ENCODE measurements at places on chromosomes 7 and 10.

DNA sequence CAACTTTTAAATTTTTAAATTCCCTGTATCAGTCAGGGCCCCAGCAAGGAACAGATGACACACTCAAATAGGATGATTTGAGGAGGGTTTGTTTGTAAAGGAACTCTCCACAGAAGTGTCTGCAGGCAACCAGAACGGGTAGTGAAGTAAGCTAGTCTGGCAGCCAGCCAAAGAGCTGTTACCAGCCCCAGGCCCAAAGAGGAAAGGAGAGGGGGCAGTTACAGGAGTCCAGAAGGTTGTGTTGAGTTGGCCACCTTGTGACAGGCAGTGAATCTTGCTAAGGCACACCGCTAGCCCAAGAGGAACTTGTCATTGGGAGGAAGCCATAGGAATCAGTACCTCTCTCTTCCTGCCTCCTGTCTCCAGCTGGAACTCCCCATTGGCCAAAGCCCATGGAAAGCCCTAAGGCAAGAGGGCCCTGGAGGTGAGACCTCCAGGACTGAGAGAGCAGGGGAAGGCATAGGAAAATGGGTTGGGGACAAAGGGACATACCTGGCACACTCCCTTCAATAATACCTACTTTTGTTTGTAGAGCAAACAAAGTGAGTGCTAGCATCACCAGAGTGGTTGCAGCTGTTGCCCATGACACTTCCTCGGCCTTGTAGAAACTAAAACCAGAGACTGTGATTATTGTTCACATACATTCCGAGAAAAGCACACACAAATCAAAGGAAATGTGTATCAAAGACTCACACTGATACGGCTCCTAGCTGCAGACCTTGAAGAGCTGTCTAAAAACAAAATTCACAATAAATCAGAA is 25.4 kb upstream of the GATAD1 start:
- no peak for DNase-seq

DNA sequence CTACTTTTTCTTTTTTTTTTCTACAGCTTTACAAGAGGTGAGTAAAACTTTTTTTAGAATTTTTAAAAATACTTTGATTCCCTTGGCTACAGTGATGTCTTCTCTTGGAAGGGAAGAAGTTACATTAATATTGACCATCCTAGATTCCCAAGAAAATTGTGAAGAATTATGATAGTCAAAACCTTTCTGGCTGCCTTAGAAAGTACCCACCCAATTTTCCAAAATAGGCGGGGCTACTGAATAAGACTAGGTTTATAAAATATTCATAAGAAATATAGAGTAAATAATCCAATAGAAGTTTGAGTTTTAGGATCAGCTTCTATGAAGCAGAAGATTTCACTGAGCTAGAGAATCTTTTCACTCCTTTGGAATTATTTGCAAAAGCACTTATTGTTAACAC is 3.0 kb downstream of the COL1A2 start:
- no peak for DNase-seq

GRCh38 chr7:155483868-155484325 is 26.0 kb downstream of the EN2 start:
- no peak for DNase-seq

- no peak for DNase-seq
These were observed 26.1 kb upstream of the TRUB1 start for GRCh38 chr10:114911801-114912469.

GRCh38 chr10:80196270-80196949 is 8.9 kb downstream of the ANXA11 start:
- peak; percentile 62 for DNase-seq

GRCh38 chr7:43479042-43479441 is 103.9 kb upstream of the STK17A start:
- no peak for DNase-seq

GRCh38 chr10:69867699-69868558 is 66.2 kb downstream of the COL13A1 start:
- DNase-seq: no peak

DNA sequence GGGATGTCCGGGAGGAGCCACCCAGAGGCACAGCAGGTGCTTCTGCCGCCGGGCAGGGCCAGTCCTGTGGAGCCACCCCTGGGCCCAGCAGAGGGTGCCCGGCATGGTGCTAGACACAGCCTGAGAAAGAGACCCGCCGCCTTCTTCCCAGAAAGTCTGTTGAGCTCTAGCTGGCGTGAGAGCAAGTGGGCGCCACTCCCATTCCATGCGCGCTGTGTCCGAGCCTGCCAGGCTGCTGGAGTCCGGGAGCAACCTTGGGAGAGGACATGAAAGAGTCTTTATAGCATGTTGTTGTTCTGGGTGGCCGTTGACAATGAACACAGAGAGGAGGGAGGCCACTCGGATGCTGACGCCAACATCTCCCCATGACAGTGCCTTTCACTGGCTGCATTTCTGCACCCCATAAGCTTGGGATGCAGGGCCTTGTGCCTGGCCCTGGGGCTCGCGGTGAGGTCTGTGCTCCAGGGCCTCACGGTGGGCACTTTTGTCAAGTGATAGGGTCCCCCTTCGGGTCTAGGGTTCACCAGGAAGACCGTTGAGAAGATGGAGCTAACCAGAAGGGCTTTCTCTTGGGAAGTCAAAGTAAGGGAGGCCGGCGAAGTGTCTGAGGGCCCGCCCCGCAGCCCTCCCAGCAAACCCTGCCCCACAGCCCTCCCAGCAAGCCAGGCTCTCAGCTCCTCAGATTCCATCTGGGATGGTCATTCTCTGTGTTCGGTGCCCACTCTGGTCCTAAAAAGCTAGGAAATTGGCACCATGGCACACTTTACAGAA is 47.3 kb downstream of the NKX6-2 start:
- no peak for DNase-seq

DNA sequence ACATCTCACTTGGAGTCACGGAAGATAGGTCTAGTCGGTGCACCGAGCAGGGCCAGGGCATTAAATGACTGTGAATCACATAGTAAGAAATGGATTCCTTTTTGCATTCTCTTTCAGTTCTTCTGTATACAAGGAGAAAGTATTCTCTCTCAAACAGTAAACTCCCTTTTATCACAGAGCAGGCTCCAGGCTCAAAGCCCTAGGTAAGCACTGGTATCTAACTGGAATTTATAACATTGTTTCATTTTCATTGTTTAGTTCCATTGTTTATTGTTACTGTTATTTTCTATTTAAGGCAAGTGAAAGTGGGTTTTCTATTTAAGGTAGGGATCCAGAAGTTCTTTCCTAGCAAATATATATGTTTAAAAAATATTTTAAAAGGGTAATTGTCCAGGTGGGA is 44.1 kb upstream of the CDK1 start:
- DNase-seq: no peak

- DNase-seq: peak; percentile 68
These were observed 85.3 kb upstream of the ANKRD1 start for GRCh38 chr10:91006001-91006751.

DNA sequence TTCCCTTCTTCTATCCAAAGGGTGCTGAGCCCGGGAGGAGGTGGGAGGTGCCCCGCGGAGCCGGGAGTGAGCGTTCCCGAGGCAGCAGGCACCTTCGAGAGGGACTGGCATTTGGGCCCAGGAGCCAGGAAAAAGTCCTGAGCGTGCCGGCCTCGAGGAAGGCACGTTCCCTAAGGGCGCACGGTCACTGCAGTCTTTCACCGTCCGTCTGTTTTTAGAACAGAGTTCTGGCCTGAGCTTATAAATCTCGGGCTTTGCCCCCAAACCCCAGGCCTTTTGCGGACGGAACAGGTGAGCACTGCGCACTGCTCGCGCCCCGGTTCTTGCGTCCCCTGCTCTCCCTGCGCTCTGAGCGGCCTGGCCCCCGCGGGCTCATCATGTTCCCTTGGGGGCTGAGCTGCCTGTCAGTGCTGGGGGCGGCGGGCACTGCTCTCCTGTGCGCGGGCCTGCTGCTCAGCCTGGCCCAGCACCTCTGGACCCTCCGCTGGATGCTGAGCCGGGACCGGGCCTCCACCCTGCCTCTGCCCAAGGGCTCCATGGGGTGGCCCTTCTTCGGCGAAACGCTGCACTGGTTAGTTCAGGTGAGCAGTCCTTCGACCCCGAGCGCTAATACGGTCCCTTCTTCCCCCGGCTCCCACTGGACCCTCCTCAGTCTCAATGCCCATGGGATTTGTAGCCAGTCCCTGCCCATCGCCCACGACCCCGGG is 442 bp downstream of the CYP26C1 start:
- DNase-seq: no peak

GRCh38 chr7:105811189-105811847 is 65.1 kb downstream of the ATXN7L1 start:
- DNase-seq: no peak

DNA sequence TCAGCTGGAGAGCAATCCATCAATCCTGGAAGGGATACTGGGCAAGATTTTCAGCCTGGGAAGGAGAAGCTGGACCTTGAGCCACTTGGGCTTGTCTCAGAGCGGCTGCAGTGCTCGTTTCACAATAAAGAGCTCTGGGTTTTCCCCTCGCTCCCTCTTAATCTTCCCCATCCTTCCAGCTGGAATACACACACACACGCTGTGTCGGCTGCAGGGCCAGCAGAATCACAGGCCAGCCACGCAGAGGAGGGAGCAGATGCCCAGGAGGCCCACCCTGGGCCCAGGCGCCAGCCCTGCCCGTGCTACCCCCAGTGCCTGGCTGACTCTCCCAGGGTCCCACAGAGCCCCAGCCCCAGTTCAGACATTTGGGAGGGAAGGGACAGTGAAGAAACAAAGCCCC is 255.1 kb downstream of the TNS3 start:
- DNase-seq: no peak

- no peak for DNase-seq
These were observed 52.2 kb downstream of the CALML3 start for GRCh38 chr10:5576780-5577624.

DNA sequence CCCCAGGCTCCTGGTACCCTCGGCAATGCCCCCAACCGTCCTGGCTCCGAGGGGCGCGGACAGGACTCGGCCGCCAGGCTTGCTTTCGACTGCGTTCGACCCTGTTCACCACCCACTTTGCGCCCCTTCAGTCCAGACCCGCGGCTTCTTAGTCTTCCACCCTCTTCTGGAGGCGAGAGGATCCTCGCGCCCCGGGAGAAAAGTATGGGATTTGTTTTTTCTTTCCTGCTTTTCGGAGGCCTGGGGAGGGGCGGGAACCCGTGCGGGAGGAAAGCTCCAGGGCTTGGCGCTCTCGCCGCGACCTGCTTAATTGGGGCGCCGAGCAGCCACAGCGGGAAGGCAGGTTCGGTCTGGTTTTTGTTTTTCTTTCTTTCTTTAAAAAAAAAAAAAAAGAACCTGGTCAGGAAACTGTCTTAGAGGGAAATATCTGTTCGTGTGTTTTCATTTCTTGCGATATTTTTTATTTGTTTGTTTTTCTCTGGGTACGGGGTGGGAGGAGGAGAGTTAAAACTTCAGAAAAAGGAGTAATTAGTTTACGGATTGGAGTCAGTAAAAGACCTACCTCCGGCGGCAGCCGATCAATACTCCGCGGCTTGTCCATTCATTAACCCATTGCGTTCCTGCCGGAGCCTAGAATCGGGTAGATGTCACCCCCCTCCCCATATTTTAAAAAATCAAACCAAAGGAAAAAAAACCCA is 1.6 kb downstream of the EMX2 start:
- DNase-seq: no peak

DNA sequence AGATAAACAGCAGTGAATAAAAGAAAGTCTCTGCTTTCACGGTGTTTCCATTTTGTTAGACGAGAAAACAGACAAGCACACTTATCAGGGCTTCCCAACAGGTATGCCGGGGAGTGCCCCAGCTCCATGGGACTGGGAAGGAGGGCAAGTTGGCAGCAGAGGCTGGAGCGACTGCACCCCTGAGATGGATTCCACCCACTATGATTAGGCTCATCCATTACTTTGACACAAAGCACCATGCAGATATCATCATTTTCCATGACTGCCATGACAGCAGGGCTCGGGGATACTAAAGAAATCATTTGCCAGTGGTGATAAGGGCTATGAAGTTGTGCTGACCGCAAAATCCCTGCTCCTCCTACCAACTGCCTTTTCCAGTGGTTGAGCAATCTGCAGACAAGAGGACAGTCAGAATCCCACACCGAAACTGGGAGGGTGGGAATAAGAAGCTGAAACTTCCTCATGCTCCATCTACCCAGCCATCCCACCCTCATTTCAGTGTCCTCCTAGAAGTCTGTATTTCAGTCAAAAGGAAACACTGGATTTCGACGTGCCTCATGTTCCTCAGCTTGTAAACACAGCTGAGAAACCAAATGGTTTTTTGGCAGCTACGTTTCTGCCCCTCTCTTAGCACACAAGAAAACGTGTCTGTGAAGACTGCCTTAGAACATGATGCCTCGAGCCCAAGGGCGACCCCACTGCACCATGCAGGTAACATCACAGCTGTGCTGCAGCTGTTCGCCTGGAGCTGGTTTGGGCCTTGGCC is 15.5 kb downstream of the CREB3L2 start:
- no peak for DNase-seq

DNA sequence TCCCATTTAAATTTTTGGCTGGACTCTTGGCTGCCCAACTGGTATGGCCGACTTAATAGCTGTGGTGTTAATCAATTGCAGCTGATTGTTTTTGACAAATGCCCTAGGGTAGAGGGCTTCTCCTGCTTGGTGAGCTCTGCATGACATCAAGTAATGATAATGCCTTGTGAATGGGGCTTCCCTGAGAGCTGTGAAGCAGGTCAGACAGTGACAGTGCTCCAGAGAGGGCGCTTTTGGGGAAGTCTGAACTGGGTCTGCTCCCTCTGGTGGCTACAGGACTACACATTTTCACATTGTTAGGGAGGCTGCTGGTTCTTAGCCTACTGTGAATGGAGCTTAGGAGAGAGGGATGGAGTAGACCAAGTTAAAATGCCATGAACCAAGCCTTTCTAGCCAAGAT is 98.8 kb downstream of the SDK1 start:
- no peak for DNase-seq

DNA sequence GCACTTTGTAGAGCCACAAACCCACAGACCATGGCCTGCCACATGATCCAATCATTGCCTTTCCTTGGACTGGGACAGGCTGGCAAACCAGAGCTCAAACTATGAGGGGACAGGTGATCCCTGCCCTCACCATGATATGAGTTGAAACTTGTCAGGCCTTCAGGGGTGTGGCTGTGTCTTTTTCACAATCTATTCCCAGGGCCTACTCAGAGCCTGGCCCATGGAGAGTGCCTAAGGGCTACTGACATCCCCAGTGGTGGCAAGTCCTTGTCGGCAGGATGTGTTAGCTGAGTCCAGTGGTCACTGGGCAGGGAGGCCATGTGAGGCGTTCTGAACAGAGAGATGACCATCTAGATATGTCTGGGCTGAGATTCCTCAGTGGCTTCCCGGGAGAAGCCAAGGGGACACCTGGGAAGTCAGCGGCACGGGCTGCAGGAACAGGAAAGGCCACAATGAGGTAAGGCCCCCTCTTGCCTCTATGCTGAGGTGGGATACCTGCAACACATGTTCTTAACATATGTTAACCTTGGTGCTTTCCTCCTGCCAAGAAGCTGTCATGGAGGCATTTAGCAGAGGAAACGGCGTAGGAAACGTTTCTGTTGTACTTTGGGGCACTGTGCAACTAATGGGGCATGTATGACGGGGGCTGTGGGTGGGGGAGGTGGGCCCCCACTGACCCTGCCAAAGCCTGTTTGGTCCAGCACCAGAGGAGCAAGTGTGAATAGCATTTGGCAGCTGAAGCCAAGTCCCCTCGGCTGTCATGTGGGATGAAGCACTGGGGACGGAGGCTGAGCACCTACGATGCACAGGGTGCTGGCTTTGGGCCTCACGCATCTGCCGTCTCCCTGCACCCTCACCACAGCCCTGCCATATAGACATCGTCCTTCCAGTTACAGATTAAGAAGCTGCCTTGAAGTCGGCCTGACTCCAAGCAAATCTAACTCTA is 384.0 kb downstream of the RPS24 start:
- no peak for DNase-seq

GRCh38 chr10:103732339-103733044 is 122.9 kb downstream of the SH3PXD2A start:
- DNase-seq: no peak

GRCh38 chr7:106167439-106168136 is 55.5 kb upstream of the SYPL1 start:
- DNase-seq: no peak

GRCh38 chr10:73653701-73654100 is 2.1 kb downstream of the SYNPO2L start:
- DNase-seq: no peak
